AG04450 (cell line): ENCODE measurements at places on chromosomes 4 and X. TPM values are rescaled to one million over a fixed set of nuclear protein-coding genes. Genes with fewer than 3 reads are reported as not detected.

ADGRL3 gene
- 0.22 and 0.35 TPM in 2 replicates for polyA plus RNA-seq

DNA sequence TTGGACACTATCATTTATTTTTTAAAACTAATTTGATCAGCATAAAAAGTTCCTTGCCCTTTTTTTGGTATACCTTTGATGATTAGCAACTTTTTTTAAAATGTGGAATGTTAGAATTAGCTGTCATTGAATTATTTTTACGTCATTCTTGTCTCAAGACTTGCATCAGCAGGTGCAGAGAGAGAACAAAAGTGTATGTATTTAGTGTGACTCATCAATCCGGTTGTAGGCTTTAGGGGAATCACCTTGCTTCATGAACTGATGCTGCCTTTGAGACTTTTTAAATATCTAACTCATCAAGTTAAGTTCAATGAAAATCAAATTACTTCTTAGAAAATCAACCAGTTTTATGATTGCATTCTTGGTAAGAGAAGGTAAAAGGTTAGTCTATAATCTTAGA is 125.1 kb downstream of the ARX start:
- no peak for DNase-seq

- no peak for DNase-seq
Measured at GRCh38 chr4:182238355-182238931, 4.8 kb upstream of the TENM3 start.

EDA gene
- 0.02 TPM in 1 of 2 replicates, not detected in the other for polyA plus RNA-seq

DNA sequence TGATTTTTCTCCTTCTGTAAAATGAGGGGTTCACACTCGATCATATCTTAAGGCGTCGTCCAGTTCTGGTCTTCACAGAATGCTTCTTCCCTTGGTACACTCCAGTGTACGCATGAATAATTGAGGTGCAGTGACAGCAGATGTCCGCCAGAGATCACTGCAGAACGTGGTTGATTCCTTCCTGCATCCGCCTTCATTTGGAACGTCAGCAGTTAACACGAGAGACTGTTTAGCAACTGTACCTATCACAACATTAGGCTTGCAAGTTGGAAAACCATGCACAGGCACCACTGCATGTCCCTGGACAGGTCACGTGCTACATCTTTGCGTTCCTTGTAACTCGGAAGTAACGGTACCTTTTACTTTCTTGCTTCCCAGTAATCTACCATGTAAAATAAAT is 66.0 kb upstream of the GEMIN8 start:
- DNase-seq, result peak; percentile 3
